ENCODE measurements at places on chromosomes 6 and 20.

DNA sequence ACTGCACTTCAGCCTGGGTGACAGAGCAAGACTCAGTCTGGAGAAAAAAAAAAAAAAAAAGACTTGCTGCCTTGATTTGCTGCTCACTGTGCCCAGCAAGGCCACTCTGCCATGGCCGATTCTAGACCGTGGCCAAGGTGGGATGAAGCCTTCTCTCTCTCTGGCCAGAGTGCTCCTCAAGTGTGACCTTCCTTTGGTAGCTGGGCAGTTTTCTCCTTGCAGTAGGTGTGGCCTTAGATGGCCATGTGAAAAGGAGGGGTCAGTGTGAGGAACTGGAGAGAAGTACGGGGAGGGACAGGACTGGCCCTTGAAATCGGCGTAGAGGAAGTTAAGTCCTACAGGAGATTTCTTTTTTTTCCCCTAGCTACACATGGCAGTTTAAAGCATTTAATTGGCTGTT is 272.0 kb downstream of the ARID1B start:
- DNase-seq: peak; percentile 25

DNA sequence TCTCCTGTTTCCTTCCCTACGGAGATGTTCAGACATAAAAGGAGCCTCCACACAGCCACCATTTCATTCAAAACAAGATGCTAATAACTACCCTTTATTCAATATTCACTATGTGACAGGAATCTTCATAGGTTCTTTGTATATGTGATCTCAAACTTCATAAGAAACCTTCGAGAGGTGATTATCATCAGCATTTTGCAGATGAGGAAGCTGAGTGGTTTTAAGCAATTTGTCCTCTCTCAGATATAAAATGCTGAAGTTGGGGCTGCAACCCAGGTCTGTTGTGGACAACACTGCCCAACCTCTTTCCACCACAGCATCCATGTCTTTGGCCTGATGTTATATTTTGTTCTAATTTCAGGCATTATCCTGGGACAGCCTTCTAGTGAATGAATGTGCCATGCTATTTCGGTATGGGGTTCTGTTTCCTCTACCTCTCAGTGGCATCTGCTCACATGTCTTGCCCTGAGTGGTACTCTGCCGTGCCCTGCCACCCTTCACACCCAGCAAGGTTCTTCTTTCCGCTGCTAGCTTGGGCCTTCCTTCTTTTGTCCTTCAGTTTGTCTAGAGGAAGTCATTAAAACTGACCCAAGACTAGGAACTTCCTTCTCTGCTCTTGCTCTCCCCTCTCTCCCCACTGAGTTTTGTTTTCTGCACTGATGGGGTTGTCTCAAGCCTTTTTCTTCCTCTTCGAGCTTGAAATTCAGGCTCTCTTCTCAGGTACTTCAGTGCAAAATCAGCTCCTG is 300.9 kb upstream of the PRDM1 start:
- DNase-seq: peak; percentile 55

GRCh38 chr6:109515781-109516409 is 32.9 kb upstream of the ZBTB24 start:
- DNase-seq: no peak

DNA sequence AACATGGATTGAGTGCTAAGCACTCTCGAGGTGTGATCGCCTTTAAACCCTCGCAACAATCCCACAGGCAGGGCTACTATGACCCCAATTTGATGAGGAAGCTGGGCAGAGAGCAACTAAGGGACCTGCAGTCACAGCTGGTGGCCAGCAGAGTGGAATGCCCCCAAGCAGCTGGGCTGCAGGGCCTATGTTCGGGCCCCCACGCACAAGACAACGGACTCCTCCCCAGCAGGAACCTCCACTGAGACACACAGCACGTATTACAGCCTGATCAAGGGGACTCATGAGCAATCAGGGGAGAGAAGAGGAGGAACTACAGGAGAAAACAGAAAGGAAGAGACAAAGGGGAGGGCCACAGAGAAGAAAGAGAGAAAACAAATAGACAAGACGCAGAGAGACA is 21.7 kb downstream of the CST7 start:
- DNase-seq: no peak

DNA sequence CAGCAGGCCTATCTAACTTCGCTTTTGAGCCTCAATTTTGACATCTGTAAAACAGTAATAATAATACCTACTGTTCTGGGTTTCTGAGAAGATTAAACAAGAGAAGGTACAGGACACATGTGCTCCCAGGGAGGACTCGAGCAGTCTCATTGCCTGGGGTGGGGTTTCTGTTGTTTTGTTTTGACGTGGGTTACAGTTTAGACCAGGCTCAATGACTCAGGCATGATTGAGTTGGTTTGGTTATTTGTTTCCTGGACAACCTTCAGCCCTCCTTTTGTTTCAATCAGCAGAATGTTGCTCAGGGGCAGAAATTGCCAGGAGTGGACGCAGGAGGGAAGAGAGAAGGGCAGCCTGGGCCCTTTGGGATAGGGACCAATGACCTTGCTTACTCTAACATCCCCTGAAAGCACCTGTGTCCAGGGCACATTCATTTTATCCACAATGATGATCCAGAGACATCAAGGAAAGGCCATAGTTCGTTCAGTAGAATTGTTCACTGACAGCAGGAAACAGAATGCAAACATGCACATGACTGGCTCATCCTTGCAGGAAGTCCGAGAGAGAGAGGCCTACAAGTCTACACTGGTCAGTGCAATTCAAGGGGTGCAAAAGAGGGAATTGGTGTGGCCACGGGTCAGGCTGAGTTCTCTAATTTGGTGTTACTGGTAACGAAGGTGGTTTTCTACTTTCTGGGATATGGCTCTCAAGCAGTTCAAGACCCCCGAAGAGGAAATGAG is 74.5 kb upstream of the MRPS10 start:
- DNase-seq: no peak

- DNase-seq: no peak
Observed at GRCh38 chr20:5918856-5919625, 31.3 kb downstream of the TRMT6 start.

GRCh38 chr6:155224618-155225017 is 39.2 kb upstream of the CLDN20 start:
- no peak for DNase-seq

DNA sequence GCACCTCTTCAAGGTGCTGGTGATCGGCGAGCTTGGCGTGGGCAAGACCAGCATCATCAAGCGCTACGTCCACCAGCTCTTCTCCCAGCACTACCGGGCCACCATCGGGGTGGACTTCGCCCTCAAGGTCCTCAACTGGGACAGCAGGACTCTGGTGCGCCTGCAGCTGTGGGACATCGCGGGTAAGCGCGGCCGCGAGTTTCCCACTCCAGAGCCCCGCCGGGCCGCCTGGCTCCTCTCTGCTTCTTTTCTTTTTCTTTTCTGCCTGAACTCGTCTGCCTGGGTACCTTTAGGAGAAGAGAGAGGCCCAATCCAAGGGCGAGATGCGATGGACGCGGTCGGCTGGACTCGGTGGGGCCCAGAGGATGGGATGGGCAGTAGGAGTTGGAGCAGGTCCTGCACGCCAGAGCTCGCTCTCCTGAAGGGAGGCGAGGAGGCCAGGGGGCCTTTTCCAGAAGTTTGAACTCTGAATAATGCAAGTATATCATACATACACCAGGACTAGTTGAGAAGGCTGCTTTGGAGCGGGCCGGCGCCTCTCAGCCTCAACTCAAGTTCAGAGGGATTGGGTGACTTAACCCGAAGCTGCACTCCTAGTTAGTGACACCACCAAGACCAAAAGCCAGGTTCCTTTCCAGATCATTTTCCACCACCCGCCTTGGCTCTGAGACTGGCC is 445 bp downstream of the RAB32 start:
- DNase-seq: peak; percentile 76

- peak; percentile 77 for DNase-seq
Observed at GRCh38 chr20:62136283-62137091, 6.7 kb downstream of the PSMA7 start.

- DNase-seq: no peak
Observed at GRCh38 chr6:25427549-25427948, 148.4 kb downstream of the CARMIL1 start.

- no peak for DNase-seq
Observed at GRCh38 chr6:34705241-34705640, 8.7 kb upstream of the ILRUN start.

DNA sequence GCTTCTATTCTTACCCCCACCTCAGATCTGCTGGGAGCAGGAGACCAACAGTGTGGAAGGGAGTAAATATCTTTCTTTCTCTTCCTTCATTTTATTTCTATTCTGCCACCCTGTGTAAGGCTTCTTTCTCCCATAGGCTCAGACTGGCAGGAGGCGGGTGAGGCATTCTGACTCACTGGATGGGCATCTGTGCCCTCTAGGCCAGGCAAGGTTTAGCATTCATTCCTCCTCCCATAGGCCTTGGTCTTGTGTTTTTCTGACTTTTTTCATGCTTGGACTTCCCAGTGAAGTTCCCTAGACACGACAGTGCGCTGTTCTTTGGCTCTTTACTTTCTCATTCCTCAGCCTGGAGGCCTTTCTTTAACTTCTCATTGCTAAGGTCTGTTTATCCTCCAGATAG is 235.2 kb downstream of the SYNE1 start:
- DNase-seq: no peak

DNA sequence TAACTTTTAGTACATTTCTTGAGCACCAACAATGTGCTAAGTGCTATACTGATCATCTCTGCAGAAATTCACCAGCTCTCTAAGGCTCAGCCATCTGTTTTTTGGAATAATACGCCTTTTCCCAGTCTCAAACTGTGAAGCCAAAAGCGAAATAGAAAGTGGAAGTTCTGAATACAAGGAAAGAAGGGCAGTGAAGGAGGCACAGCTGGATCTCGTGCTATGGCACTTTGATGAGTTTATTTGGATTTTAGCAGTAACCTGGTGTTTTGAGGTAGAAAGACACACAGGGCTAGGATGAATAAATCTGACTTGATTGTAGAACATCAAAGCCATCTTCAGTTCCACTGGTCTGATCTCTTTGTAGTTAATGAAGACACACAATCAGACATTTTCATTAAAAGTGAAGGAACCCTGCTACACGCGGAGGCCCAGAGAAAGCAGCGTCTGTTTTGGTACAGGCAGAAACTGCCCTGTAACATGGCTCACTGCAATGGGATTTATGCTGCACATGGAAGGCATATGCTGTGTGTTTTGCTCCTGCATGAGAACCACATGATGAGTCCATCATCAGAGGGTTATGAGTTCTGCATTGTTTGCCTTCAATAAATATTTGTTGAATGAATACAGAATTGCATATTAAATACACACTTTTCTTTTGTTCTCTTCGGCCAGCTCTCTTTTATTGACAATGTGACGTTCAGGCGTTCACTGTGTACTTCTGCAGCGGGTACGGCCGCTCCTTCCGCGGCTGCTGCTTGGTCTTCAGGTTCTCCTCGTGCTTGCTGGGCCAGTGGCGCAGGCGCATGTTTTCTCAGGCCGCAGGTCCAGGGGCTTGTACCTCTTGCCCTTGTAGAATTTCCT is 100.9 kb downstream of the PREP start:
- DNase-seq: peak; percentile 63

DNA sequence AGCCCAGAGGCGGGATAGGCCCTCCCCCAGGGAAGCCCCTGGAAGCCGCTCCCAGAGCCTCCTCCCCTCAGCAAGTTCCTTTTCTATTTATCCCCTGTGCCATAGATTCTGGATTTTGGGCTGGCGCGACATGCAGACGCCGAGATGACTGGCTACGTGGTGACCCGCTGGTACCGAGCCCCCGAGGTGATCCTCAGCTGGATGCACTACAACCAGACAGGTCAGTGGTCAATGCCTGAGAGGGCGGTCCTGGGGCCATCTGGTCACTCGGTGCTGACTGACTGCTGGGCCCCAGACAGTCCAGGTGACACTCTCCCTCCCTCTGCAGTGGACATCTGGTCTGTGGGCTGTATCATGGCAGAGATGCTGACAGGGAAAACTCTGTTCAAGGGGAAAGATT is 6.2 kb downstream of the MAPK13 start:
- no peak for DNase-seq

DNA sequence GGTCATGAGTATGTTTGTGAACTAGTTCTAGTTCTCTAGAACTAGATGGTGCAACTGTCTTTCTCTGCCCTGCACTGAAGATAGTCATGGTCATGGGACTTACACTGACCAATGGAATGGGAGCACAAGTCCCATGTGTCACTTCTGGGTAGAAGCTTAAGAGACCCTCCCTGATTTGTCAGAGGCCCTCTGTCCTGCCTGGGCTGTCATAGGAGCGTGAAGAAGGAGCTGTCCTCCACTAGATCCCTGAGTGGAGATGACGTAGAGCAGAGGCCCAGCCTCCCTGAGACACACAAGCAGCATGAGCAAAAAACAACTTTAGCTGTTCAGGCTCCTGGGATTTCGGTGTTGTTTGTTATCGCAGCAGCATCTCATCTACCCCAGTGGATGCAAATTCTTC is 514.5 kb downstream of the PREX1 start:
- no peak for DNase-seq

DNA sequence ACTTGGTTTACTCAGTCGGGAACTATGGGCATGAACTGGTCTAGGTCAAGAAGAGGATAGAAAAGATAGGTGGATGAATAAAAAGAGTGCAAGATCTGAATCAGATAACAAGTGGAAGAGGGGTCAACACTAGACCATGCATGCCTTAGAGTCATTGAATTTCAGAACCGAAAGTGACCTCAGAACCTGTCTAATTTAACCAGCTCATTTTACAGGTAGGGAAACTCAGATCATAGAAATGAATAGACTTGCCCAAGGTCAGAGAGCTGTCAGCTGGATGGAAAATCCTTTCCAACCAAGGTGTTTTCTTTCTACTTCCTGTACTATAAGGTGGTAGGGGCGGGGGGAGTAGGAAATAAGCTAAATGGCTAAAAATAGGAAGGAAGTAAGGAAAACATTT is 121.4 kb upstream of the ADGRF1 start:
- no peak for DNase-seq

DNA sequence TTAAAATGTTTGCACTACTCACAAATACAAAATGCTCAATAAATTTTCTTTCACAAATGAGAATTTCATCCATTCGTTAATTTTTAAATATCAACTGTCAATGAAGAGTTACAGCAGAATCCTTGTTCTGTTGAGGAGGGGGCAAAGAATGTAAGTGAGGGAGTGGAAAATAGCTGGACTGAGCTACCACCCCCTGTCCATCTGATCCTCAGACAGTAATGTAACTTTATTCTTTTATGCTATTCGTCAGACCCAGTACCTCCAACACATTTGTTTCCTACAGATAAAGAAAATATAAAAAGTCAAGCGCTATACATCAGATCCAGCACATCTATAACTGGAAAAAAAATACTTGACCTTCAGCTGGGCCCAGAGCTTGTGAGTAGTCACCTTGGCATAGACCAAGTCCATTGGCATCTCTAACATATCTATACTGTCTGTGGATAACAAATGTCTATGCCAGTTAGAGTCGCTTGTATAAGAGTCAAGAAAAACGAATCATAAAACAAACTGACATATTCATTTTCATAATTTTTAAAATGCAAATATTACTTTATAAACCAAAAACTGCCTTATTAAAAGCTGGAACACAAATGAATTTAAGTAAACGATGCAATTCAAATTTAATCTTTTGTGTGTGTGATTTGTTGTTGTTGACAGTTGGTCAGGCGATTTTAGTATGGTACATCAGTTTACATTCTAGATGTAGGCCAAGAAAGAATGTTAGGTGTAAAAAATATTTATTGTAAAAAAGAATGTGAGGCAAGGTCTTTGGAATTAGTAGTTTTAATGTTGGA is 57.2 kb upstream of the HFE start:
- DNase-seq: no peak

GRCh38 chr20:50870561-50871161 is 60.6 kb downstream of the ADNP start:
- peak; percentile 65 for DNase-seq
